ENCODE measurements at places on chromosomes 12 and 14.

DNA sequence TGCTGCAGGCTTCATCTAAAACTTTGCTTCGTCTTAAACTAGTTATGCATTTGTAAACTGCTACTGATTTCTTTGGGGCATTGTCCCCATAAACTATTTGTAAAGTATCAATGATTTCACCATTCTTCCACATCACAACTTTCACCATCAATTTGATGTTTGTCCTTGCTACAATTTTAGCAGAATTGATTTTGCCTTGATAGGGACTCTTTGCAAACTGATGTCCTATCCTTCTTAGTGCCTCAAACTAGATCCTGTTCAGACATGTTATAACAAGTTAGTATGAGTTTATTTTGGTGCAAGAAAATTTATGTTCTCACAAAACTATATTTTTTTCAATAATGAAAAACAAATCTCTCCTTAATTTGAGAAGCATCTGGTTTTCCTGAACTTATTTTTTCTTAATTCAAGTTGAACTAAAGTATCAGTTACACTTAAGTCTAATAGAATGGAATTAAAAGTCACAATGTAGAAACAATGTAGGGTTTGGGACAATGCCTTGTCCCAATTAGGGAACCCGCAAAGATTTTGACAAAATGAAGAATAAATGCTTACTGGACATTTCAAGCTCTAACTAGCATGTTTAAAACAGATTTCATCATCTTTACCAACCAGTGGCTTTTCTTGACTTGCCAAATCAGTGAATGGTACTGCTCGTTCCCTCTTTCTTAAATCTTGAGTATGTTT is 10.1 kb upstream of the ARID4A start:
- H3K4me1 ChIP-seq: peaks cover 1% of the 10 kb centered on the region
- no peak overlapping the region for H3K27ac ChIP-seq
- H3K36me3 ChIP-seq: peaks cover 5% of the 10 kb centered on the region
- DNase-seq: no peak

DNA sequence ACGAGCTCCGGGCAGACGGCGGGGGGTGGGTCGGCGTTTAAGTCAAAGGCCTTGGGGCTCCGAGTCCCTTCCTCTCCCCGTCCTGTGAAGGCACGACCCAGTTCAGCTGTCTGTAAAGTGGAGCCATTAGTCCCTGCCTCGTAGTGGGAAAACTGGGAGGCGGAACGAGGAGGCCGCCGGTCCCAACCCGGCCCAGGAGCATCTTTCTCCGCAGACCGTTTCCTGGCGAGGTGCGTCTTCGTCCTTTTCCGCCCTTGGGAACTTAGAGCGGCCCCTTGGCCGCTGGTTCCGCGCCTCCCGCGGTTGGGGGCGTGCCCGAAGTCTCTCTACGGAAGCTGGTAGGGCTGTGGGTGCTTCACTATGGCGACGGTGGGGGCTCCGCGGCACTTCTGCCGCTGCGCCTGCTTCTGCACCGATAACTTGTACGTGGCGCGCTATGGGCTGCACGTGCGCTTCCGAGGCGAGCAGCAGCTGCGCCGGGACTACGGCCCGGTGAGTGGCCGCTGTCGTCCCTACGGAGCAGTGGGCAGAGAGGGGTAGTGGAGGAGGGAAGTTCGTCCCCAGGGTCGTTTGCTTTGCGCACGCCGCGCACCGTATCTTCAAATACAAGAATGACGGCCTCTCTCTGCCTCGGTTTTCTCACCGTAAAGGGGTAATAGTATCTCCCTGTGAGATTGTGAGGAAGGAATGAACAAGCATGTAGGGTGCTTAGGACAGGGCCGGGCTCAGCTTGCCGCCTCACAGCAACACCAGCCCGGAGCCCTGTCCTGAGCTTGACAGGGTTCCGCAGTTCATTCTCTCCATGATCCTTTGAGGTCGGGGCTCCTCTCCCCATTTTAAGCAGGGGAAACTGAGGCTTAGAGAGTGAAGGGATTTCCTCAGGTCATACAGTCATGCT is at the start of gene OGFOD2:
OGFOD2 (plus strand) TSS at position 353 of the 898 bp plus-strand sequence; CDS start at position 361, 8 bp downstream.
- peak within 1 kb of the TSS; percentile 54 for H3K4me3 ChIP-seq
- DNase-seq: peak; percentile 97
- no peaks in the 10 kb centered on the region for H3K4me1 ChIP-seq
- H3K36me3 ChIP-seq: no peaks in the 10 kb centered on the region
- H3K27me3 ChIP-seq: no peaks in the 10 kb centered on the region

- no peak overlapping the region for H3K4me3 ChIP-seq
- no peak for DNase-seq
- H3K4me1 ChIP-seq: no peaks in the 10 kb centered on the region
- H3K27me3 ChIP-seq: no peaks in the 10 kb centered on the region
Measured at GRCh38 chr12:124479680-124480468, 87.5 kb downstream of the NCOR2 start.

DNA sequence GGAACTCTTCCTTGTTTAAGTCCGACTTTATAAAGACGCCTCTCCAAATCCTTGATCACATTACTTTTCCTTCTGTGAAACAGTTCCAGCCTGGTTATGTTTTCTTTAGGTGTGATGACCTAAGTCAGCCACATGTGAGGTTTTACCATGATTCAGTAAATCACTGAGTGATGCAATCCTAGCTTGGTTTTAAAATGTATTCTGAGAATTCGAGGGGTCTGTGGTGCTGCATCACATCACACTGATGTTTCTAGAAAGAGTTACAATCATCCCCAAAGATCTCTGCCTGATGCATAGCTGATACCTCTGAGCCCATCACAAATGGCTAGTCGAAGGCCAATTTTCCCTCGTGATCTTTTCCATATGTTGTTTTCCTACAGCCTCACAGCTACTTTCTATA is 152.7 kb downstream of the ANO2 start:
- H3K4me1 ChIP-seq: no peaks in the 10 kb centered on the region
- no peak overlapping the region for H3K27ac ChIP-seq
- no peaks in the 10 kb centered on the region for H3K27me3 ChIP-seq
- H3K4me3 ChIP-seq: no peak overlapping the region
- no peaks in the 10 kb centered on the region for H3K36me3 ChIP-seq
- no peak for DNase-seq

DNA sequence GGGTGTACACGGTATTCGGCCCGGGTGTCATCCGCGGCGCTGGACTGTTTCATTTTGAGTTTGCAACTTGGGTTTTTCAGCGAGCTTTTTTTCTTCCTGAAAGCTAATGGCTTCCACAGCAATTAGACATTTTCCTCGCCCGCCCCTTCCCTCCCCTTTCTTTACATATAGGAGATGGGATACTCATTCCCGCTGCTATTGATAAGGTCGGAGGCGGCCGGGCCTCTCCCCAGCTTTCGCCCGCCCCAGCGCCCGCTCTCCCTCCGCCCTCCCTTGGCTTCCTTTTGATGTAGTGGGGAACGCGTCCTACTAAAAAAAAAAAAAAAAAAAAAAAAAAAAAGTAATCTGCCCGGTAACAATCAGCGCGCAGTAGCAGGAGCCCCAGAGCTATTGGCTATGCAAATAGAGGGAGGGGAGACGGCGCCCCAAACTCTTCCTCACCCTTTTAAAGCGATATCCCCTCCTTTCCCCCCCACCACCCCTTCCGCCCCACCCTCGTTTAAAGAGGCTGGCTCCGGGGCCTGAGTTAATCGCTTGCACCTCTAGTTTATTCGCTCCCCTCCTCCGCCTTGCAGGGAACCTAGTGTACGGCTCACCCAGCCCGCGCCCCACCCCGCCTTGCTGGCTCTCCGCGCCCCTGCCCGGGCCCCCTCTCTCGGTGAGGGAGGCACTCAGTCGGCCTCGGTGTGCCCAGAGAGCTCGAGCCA is 1.7 kb upstream of the CCND2 start:
- no peaks in the 10 kb centered on the region for H3K36me3 ChIP-seq
- H3K27me3 ChIP-seq: no peaks in the 10 kb centered on the region
- peak; percentile 88 for DNase-seq
- H3K27ac ChIP-seq: no peak overlapping the region

DNA sequence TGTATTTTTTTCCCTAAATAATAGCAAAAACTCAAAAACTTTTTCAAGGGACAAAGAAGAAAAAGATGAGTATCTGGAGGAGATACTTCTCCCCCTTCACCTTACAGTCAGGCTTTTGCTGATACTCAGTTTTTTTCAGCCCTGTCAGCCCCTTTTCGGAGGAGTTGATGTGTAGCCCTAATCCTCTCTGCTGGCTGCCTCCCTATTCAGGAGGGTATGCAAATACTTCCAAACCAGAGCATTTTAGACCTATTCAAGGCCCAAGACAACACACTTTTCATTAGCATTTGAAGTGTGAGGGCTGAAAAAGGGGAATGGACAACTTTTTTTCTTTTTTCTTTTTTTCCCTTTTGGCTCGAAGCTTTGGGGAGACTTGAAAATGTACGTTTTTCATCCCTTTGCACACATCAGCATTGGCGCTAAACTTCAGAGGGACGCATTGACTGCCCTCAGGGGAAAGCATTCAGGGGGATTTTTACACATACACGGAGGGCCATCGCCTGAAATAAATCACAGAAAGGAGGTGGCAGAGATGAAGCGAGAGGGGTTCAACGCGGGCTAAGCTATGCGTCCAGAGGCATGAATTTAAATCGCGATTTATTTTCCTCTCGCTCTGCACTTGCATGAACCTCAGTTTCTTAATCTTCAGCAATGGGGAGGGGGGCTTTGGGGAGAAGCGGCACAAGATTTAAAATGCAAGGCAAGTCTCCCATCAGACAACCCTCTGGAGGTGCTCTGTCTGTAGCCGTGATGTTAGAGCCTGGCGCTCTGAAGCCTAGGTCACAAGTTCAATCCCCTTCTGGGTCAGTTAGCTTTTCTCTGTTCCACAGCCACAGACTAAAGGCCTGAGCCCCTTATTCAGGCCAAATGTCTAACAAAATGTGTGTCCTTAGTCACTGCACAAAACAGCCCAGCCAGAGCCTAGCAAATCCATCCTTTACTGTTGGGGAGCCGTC is 86.3 kb downstream of the ASCL1 start:
- H3K27ac ChIP-seq: no peak overlapping the region
- no peak overlapping the region for H3K4me3 ChIP-seq
- no peaks in the 10 kb centered on the region for H3K36me3 ChIP-seq
- DNase-seq: no peak
- H3K4me1 ChIP-seq: no peaks in the 10 kb centered on the region

GRCh38 chr14:91315844-91316267 is 71.4 kb upstream of the GPR68 start:
- no peaks in the 10 kb centered on the region for H3K27me3 ChIP-seq
- H3K36me3 ChIP-seq: no peaks in the 10 kb centered on the region
- no peak for DNase-seq
- no peak overlapping the region for H3K27ac ChIP-seq
- no peak overlapping the region for H3K4me3 ChIP-seq
- H3K4me1 ChIP-seq: no peaks in the 10 kb centered on the region

DNA sequence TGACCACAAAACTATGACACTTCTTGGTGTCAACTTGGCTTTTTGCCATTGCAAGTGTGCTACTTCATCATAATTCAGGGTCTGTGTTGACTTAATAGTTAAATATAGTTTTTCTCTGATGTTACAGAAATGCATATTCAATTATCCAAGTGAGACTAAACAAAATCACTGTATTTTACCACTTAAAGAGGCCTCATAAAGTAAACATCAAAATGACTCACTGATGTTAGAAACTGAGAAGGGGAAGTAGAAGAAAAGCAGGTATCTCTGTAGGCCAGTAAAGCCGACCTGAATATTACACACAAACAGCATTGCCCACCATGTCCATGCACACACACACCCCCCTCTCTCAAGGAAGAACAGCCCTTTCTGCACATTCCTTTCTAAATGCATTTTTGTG is 55.4 kb downstream of the RPAP3 start:
- DNase-seq: no peak
- H3K27me3 ChIP-seq: no peaks in the 10 kb centered on the region
- no peaks in the 10 kb centered on the region for H3K36me3 ChIP-seq
- H3K4me1 ChIP-seq: no peaks in the 10 kb centered on the region

DNA sequence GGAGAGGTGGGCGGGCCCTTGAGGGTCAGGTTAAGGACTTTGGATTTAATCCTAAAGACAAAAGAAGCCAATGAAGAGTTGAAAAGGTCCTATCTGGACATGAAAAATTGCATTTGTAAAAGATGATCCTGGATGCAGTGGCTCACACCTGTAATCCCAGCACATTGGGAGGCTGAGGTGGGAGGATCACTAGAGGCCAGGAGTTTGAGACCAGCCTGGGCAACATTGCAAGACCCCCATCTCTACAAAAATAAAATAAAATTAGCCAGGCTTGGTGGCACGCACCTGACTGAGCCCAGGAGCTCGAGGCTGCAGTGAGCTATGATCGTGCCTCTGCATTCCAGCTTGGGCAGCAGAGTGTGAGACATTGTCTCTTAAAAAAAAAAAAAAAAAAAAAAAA is 2.4 kb upstream of the SLC41A2 start:
- H3K27ac ChIP-seq: no peak overlapping the region
- no peaks in the 10 kb centered on the region for H3K27me3 ChIP-seq
- DNase-seq: no peak
- H3K36me3 ChIP-seq: no peaks in the 10 kb centered on the region
- H3K4me1 ChIP-seq: no peaks in the 10 kb centered on the region

DNA sequence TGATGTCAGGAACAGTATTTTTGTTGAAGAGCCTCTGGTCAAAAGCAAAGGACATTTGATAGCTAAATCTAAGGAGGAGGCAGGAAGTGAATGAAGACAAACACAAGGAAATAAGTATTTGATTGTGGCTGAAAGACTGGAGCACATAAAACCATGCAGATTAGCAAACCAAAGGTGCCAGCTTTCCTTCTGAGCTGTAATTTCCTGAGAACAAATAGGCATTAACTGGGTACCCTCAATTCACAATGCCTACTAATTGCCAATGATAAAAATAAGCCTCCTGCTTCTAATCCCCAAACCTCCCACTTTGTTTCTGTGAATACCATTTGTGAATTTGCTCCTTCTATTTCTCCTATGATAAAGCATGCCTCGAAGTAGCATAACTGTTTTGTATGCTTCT is 1279.6 kb upstream of the USP15 start:
- no peaks in the 10 kb centered on the region for H3K4me1 ChIP-seq
- no peaks in the 10 kb centered on the region for H3K27me3 ChIP-seq
- no peaks in the 10 kb centered on the region for H3K36me3 ChIP-seq
- no peak overlapping the region for H3K4me3 ChIP-seq
- H3K27ac ChIP-seq: no peak overlapping the region

- no peaks in the 10 kb centered on the region for H3K27me3 ChIP-seq
- peak overlapping the region; percentile 7 for H3K27ac ChIP-seq
- DNase-seq: peak; percentile 73
- peaks cover 8% of the 10 kb centered on the region for H3K4me1 ChIP-seq
- no peaks in the 10 kb centered on the region for H3K36me3 ChIP-seq
Measured at GRCh38 chr14:56119201-56119981, 1.2 kb downstream of the PELI2 start.

- DNase-seq: peak; percentile 21
- H3K4me1 ChIP-seq: no peaks in the 10 kb centered on the region
- H3K4me3 ChIP-seq: no peak overlapping the region
- H3K27ac ChIP-seq: no peak overlapping the region
Measured at GRCh38 chr14:95468448-95469133, 47.9 kb downstream of the SYNE3 start.

- H3K36me3 ChIP-seq: no peaks in the 10 kb centered on the region
- H3K27me3 ChIP-seq: no peaks in the 10 kb centered on the region
- H3K4me3 ChIP-seq: no peak overlapping the region
- no peak for DNase-seq
- no peaks in the 10 kb centered on the region for H3K4me1 ChIP-seq
Measured at GRCh38 chr14:57485635-57486034, 8.0 kb downstream of the CCDC198 start.

- no peaks in the 10 kb centered on the region for H3K27me3 ChIP-seq
- peak; percentile 90 for DNase-seq
- no peak overlapping the region for H3K4me3 ChIP-seq
- no peaks in the 10 kb centered on the region for H3K36me3 ChIP-seq
- peak overlapping the region; percentile 94 for H3K27ac ChIP-seq
- peaks cover 2% of the 10 kb centered on the region for H3K4me1 ChIP-seq
Measured at GRCh38 chr12:110543252-110543959, 39.7 kb downstream of the PPTC7 start.
